IMR-90 (cell line): ENCODE measurements at places on chromosomes 12 and 14.
A peak's percentile ranks its signal among the peaks of the same experiment; 100 is the strongest.

- no peaks in the 10 kb centered on the region for H3K27me3 ChIP-seq
- no peak overlapping the region for H3K27ac ChIP-seq
- peaks cover 2% of the 10 kb centered on the region for H3K4me1 ChIP-seq
- H3K4me3 ChIP-seq: no peak overlapping the region
Observed at GRCh38 chr12:89181271-89181920, 170.9 kb downstream of the DUSP6 start.

GRCh38 chr12:60977966-60978365 lies 1282.2 kb upstream of the USP15 start:
- no peak for DNase-seq
- no peaks in the 10 kb centered on the region for H3K36me3 ChIP-seq
- no peaks in the 10 kb centered on the region for H3K4me1 ChIP-seq

DNA sequence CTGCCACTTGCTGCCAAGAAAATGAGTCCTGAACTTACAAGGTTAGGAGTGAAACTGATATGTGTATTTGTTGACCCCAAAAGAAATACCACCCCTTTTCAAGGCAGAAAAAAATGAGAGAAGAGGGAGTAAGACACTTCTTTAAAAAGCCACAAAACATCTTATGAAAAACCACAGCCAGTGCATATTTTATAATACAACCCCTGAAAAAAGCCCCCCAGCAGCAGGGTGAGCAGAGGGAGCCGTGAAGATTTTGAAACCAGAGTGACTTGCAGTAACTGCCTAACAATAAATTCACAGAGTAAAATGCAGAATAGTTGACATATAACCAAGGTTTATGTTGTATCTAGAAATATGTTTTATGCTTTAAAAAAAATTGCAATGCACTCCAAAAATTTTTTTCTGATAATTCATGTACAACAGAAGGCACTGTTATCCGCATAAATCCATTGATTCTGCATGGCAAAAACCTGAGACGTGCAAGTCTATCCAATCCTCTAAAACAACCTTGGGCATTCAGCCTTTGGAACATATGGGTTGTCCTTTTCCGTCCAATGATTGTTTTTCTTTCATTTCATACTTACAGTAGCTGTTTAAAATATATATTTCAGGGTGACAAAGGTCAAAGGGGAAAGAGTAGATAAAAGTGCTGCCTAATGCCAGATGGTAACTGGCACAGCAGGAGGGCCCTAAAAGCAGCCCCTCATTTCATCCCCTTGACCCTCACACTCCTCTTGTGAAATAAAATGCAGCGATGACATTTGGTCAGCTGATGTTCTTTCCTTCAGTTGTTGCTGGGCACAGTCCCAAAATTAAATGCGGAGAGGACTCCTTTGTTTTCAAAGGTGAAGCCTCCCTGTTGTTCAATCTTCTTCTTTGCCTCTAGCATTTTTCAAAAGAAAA lies 65.3 kb downstream of the IPO8 start:
- peaks cover 20% of the 10 kb centered on the region for H3K36me3 ChIP-seq
- no peak overlapping the region for H3K4me3 ChIP-seq
- no peak for DNase-seq
- no peak overlapping the region for H3K27ac ChIP-seq
- H3K4me1 ChIP-seq: no peaks in the 10 kb centered on the region
- H3K27me3 ChIP-seq: no peaks in the 10 kb centered on the region

GRCh38 chr14:76456200-76456599 lies 80.3 kb downstream of the ESRRB start:
- DNase-seq: peak; percentile 8
- no peaks in the 10 kb centered on the region for H3K36me3 ChIP-seq
- H3K27me3 ChIP-seq: peaks cover 2% of the 10 kb centered on the region; the same call in 1 of the 2 replicates
- H3K4me3 ChIP-seq: no peak overlapping the region
- no peaks in the 10 kb centered on the region for H3K4me1 ChIP-seq

DNA sequence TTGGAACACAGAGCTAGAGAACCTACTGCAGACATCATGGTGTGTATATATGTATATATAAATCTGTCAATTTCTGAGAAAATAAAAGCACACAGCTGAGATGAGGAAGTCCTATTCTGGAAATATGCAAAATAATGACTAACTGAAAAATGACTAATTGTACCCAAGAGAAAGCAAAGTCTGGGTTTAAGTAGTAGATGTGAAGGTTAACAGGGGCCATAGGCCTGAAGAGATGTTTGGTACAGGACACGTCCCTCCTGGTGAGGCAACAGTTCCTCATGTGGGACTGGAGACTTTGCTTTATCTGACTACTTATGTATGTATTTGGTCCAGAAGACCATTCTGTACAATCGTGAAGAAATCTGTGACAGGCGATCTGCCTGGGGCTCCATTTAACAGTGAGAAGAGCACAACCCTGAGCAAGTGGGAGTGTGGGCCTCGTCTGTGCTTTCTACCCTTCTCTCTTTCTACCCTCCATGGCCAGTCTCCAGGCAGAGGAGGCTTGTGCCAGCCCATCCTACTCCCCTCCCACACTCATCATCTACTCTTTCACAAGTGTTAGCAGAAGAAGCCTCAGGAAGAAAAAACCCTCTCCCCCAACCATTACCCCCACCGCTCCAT lies 67.5 kb downstream of the SLC41A2 start:
- no peaks in the 10 kb centered on the region for H3K36me3 ChIP-seq
- no peaks in the 10 kb centered on the region for H3K4me1 ChIP-seq
- no peak overlapping the region for H3K4me3 ChIP-seq
- H3K27me3 ChIP-seq: no peaks in the 10 kb centered on the region
- DNase-seq: no peak

DNA sequence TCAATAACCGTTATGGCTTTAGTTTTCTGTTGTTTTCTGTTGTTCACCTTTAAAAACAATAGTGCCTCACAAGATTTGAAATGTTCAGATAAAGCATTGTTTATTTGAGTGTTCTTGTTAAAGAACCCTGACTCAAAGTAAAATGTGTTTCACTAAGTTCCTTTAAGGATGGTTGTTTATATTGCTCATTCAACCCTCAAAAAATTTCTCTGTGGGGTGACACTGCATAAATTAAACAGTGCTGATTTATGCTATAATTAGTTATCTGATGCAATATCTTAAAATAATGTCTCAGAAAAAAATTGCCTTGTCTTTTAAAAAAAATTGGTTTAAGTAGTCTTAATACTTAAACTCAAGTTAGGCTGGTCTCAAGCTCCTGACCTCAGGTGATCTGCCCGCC lies 775.1 kb downstream of the FLRT2 start:
- H3K27me3 ChIP-seq: no peaks in the 10 kb centered on the region
- H3K4me1 ChIP-seq: no peaks in the 10 kb centered on the region
- no peak overlapping the region; the same call in 1 of the 2 replicates for H3K27ac ChIP-seq
- no peak overlapping the region for H3K4me3 ChIP-seq

DNA sequence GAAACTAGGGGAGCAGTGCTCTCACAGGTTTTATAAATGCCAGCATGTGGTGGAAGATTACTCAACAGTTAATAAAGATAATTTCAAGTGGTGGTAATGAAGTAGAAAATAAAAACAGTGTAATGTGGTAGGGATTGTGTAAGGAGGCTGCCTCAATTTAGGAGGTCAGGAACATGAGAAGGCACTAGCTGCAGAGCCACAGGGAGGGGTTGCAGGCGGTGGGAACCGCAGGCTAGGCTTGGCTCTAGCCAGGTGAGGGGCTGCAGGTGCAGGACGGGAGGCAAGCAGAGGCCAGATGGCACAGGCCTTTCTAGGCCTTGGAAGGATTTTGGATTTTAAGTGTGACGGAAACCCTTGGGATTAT lies 768 bp downstream of the METTL25 start:
- peak overlapping the region; percentile 87 for H3K27ac ChIP-seq
- H3K4me3 ChIP-seq: peak overlapping the region; percentile 71
- H3K36me3 ChIP-seq: peaks cover 1% of the 10 kb centered on the region; the same call in 1 of the 2 replicates
- no peaks in the 10 kb centered on the region for H3K4me1 ChIP-seq
- no peaks in the 10 kb centered on the region for H3K27me3 ChIP-seq
- no peak for DNase-seq

- no peak overlapping the region for H3K27ac ChIP-seq
- H3K27me3 ChIP-seq: peaks cover 37% of the 10 kb centered on the region
- no peaks in the 10 kb centered on the region for H3K36me3 ChIP-seq
- DNase-seq: no peak
- H3K4me3 ChIP-seq: no peak overlapping the region
- H3K4me1 ChIP-seq: peaks cover 2% of the 10 kb centered on the region
Observed at GRCh38 chr14:64841772-64842750, 37.6 kb downstream of the SPTB start.

DNA sequence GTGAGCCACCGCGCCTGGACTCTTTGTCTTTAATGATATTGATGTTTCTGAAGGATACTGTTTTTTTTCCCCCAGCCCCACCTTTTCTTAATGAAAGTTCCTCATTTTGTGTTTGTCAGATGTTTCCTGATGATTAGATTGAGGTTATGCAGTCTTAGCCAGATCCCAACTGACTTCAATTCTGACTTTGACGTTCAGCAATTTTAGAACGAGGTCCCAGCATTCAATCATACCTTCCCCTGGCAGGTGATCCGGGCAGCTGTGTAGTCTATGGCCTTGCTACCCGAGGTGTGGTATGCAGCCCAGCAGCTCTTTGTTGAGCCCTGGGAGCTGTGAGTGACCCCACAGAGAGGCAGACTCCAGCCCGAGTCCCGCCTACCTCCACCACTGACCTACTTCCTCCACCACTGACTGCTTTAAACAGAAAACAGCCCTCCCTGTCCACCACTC lies 82.7 kb downstream of the LGMN start:
- H3K36me3 ChIP-seq: peaks cover 13% of the 10 kb centered on the region
- no peak for DNase-seq
- no peaks in the 10 kb centered on the region for H3K27me3 ChIP-seq
- no peak overlapping the region for H3K27ac ChIP-seq
- no peak overlapping the region for H3K4me3 ChIP-seq
- H3K4me1 ChIP-seq: peaks cover 2% of the 10 kb centered on the region; the same call in 1 of the 2 replicates

GRCh38 chr12:107405436-107405835 lies 280.2 kb upstream of the PWP1 start:
- no peaks in the 10 kb centered on the region for H3K36me3 ChIP-seq
- DNase-seq: no peak
- no peaks in the 10 kb centered on the region for H3K27me3 ChIP-seq
- H3K27ac ChIP-seq: no peak overlapping the region
- no peak overlapping the region for H3K4me3 ChIP-seq

- no peaks in the 10 kb centered on the region for H3K27me3 ChIP-seq
- no peak overlapping the region for H3K27ac ChIP-seq
- DNase-seq: peak; percentile 28
Observed at GRCh38 chr12:27220055-27220987, 23.8 kb upstream of the STK38L start.

DNA sequence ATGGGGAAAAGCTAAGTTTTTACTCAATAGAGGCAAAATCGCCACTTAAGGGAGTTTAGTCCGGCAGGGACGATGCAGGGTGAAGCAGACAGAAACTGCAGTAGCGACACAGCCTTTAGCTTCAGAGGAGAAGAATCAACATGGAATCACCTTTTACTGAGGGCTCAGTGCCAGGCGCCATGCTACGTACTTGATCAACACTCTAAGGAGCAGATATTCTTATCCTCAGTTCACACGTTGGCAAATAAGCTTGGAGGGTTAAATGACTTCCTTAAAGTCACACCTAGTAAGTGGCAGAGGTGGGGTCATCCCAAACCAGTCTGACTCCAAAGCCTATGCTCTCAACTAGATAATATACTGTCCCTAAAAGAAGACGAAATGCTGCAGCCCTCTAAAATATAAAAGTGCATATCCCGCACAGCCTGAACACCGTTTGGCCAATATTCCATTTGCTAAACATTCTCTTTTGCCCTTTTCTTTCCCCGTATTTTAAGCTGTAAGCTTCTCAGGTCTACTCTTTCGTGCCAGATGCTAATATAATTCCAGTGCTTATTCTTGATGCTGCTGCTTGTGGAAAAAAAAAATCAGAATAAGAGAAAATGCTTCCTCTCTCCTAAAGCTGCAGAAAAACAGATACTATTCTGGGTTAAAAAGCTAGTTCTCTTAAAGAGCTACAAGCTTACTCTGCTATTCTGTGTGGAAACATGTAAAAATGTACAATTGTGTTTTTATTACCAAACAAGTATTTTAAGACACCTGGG lies 10.9 kb downstream of the CCDC92 start:
- peaks cover 4% of the 10 kb centered on the region; the same call in 1 of the 2 replicates for H3K4me1 ChIP-seq
- H3K36me3 ChIP-seq: peaks cover 2% of the 10 kb centered on the region; the same call in 1 of the 2 replicates
- H3K27me3 ChIP-seq: no peaks in the 10 kb centered on the region
- H3K27ac ChIP-seq: no peak overlapping the region

DNA sequence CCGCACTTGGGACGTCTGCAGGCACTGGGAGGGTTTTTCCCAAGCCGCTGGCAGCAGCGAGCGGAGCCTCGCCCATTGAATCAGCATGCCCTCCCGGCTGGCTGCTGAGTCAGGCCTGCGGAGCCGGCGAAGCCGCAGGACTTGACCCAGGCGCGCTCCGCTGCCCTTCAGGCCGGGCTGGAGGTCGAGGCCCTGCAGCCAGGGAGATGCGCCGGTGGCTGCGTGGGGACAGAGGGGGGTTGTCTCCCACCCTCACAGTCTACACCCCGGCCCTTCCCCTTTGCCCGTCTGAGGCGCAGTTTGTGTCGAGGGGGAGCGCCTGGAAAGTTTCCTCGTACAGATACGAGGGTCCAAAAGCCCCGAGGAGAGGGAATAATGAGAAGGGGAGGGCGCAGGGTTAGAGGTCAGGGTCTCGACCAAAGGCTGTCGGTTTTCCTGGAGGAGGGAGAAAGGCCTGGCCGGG lies 759 bp upstream of the KLC1 start:
- DNase-seq: peak; percentile 79
- H3K36me3 ChIP-seq: peaks cover 3% of the 10 kb centered on the region; the same call in 1 of the 2 replicates
- peak overlapping the region; percentile 98 for H3K27ac ChIP-seq
- no peaks in the 10 kb centered on the region for H3K27me3 ChIP-seq
- H3K4me1 ChIP-seq: peaks cover 15% of the 10 kb centered on the region
- H3K4me3 ChIP-seq: peak overlapping the region; percentile 97

DNA sequence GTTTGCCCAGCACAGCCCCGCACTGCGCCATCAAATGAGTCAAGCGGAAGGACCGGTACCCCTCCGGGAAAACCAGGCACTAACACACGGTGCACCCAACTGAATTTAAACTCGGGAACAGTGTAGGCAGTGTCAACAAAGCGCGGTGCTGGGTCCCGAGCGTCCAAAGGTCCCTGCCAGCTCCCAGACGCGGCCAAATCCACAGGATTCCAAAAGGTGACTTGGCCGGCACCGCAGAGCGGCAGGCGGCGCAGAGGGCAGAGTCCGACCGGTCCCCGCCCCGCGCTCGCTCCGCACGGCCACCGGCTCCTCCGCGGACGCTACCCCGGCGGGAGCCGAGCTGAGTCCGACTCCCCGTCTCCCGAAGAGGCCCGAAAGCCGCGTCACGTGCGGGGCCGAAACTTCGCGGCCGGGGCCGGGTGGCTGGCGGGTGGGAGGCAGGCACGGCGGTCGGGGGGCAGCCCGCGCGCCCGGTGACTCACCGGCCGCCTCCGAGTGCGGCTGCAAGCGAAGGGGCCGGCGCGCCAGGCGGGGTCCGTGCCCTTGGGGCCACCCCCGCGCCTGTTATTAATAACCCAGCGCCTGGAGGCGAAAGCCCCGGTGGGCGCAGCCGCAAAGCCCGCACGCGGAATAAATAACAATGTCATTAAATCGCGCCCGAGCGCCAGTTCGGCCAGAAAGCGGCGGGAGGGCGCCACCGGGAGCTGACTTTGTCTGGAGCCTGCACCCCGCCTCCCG lies 863 bp downstream of the DENND5B start:
- H3K4me3 ChIP-seq: peak overlapping the region; percentile 73
- H3K4me1 ChIP-seq: peaks cover 7% of the 10 kb centered on the region
- peak; percentile 58 for DNase-seq
- peak overlapping the region; percentile 79 for H3K27ac ChIP-seq
- no peaks in the 10 kb centered on the region for H3K36me3 ChIP-seq

GRCh38 chr12:98341026-98341425 lies 174.4 kb upstream of the TMPO start:
- H3K27me3 ChIP-seq: peaks cover 2% of the 10 kb centered on the region; the same call in 1 of the 2 replicates
- no peak overlapping the region for H3K27ac ChIP-seq
- no peak for DNase-seq
- no peak overlapping the region for H3K4me3 ChIP-seq

- no peaks in the 10 kb centered on the region for H3K27me3 ChIP-seq
- no peak overlapping the region for H3K27ac ChIP-seq
- peaks cover 14% of the 10 kb centered on the region for H3K36me3 ChIP-seq
- H3K4me3 ChIP-seq: no peak overlapping the region
Observed at GRCh38 chr12:131946757-131947156, 3.0 kb upstream of the EP400 start.
